NCI-H2171 treated with DMSO at 0.1 percent for 48 hours (cell line): ENCODE measurements at places on chromosomes 1 and 21.

- no peak for DNase-seq
Measured at GRCh38 chr1:206643118-206643698, 7.9 kb downstream of the DYRK3 start.

GRCh38 chr1:179881642-179882252, 338 bp upstream of the TOR1AIP1 start:
- DNase-seq, result no peak

DNA sequence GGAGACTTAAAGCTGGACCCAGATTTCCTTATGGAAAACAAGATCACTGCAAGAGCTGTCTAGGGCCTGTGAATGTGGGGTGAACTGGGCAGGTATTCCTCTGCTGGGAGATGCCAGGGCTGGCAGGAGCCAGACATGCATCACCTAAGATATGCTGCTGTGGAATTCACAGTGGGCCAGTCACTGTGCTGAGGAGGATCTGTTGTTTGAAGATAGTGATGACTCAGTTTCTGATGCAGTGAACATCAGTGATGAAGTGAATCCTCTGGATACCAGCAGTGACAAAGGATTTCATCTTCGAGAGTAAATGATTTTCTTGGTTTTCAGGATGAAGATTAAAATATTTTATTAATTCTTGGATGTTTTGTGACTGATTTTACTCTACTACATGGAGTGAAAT, 29.9 kb upstream of the CAMSAP2 start:
- DNase-seq, result no peak

DNA sequence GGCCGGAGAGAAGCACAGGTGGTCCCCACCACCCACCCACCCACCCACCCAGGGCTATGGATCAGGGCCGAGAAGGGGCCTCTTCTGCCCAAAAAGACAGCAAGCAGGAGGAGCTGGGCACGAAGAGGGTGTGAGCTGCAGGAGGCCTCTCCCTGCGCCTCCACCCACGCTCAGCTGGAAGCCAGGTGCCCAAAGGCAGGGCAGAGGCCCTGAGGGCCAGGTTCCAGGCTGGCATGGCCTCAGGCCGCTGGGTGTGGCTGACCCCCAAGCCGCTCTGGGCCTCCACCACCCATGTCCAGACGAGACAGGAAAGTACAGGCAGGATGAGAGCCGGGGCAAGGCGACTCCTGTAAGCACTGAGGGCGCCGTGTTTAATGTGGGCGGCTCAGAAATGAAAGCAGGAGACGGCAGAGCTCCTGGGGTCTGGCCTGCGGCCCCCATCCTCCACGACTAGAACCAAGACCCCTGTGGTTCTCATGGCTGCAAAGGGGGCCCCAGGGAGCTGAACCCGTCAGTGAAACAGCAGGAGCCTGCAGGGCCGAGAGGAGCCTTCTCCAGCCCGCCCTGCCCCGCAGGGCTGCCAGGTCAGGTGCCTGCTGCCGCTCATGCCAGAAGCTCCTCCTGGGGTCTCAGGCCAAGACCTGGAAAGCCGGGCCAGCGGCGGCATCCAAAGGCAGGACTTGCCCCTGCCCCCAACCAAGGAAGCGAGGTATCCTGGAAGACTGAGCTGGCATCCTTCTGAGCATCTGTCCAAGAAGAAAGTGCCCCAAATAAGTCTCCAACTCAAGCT, 56.0 kb downstream of the MEGF6 start:
- DNase-seq, result no peak

- no peak for DNase-seq
Measured at GRCh38 chr1:20311289-20311688, 20.6 kb downstream of the VWA5B1 start.

DNA sequence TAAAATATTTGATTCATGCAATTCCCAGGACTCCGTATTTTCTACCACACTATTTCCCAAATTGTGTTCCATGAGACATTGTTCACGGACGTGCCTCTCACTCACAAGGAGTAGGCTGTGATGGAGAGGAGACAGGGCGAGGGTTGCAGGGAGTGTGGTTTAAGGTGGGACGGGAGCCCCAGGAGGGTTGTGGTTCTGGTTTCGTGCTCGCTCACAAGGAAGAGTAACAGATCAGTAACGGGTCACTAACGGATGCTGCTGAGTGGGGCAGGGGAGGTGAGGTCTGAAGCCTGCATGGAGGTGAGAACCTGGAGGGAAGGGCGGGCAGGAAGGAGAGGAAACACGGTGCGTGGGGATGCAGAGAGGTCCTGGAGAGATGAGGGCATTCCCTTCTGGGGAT, 28.8 kb downstream of the TFF3 start:
- no peak for DNase-seq

DNA sequence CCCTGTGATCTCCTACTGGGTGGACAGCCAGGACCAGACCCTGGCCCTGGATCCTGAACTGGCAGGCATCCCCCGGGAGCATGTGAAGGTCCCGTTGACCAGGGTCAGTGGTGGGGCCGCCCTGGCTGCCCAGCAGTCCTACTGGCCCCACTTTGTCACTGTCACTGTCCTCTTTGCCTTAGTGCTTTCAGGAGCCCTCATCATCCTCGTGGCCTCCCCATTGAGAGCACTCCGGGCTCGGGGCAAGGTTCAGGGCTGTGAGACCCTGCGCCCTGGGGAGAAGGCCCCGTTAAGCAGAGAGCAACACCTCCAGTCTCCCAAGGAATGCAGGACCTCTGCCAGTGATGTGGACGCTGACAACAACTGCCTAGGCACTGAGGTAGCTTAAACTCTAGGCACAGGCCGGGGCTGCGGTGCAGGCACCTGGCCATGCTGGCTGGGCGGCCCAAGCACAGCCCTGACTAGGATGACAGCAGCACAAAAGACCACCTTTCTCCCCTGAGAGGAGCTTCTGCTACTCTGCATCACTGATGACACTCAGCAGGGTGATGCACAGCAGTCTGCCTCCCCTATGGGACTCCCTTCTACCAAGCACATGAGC, 17.2 kb upstream of the SLC25A44 start:
- no peak for DNase-seq

DNA sequence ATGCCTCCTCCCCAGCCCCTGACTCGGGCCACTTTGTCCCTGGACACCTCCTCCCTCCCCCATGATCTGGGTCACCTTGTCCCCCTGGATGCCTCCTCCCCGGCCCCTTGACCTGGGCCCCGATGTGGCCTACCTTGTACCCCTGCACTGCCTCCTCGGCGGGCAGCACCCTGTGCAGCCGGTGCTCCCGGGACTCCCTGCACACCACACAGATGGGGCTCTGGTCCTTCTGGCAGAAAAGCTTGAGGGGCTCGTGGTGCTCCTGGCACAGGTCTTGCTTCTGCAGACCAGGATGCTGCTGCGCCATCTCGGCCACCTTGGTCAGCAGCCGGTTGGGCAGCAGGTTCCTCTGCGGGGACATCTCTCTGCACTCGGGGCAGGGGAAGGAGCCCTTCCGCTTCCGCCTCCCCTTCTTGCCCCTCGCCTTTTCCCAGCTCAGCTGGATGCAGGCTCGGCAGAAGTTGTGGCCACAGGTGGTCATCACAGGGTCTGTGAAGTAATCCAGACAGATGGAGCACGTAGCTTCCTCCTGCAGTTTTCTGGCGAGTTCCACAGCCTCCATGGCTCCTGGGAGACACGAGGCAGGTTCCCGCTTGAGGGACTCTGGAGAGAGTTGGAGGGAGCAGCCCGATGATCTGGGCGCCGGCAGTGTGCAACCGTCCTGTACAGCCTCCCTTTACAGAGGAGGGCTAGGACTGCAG, 2.0 kb downstream of the TRIM17 start:
- DNase-seq, result no peak

DNA sequence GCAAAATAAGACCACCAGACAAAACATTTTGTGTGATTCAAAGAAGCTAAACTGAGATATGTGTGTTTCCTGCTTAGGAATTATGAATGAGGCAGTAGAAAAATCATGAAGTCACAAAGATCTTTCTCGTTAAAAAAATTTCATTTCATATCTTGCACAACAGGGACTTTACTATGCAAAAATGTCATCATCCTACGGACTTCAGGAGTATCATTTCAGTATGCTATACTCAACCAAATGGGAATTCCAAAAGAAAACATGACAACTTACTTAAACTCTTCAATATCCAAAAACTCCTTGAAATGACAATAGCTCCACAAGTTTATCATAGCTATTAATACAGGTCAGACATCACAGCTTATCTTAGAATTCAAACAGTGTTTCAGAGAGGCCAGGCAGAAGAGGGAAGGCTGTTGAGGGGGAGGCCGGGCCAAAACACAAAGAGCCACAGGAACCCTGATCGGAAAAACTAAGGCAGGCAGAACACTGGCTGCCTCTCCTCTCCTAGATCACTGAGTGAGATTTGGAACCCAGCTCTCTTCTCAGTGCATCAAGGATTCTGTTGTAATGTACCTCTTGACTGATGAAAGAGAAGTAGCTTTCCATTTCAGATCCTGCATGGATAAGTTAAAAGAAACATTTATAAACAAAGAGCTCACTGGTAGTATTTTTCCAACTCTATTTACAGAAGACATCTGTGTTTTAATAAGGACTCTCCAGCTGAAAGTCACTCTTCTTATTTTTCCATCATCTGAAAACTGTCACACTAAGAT, 66.9 kb downstream of the TESK2 start:
- no peak for DNase-seq

GRCh38 chr21:25373126-25374082, 233.9 kb downstream of the MRPL39 start:
- no peak for DNase-seq

GRCh38 chr1:170670802-170671628, 7.1 kb downstream of the PRRX1 start:
- no peak for DNase-seq

DNA sequence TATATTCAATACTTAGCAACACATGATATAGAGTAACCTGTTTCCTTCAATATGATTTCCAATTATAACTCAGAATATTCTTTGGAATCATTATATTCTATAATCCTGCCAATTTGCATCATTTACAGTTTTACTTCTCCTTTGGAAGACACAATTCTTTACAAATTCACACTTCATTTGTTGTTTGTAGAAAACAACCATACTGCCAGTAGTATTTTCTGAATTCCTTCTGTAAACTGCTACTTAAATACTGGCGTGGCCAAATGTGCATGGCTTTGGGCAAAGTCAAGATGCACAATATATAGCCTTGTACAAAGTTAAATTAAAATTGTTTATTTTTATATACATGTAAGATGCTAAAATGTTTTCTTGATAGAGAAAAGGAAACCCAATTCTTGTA, 687.1 kb upstream of the NEGR1 start:
- DNase-seq, result no peak

DNA sequence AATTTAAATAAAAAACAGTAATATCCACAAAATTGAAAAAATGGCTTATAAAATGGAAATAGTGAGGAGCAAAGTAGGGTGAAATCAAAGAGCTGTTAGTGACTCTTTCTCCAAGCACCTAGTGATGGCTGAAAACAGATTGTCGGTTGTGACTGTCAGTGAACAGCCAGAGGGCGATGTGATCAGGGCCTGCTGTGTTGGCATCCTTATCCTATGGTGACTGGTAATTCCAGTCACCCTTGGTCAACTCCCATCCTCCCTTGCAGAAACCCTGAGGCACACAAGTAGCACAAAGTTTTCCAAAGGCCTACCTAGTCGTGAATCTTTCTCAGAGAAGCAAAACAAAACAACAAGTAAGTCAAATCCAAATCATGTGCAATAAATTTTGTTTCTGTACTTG, 599.8 kb upstream of the CXADR start:
- DNase-seq, result no peak

DNA sequence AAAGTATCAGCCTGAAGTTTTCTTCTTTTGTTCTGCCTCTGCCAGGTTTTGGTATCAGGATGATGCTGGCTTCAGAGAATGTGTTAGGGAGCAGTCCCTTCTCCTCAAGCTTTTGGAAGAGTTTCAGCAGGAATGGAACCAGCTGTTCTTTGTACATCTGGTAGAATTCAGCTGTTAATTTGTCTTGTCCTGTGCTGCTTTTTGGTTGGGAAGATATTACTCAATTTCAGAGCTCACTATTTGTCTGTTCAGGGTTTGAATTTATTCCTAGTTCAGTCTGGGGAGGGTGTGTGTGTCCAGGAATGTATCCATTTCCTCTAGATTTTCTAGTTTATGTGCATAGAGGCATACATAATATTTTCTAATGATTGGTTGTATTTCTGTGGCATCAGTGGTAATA, 12.8 kb downstream of the ZNF678 start:
- no peak for DNase-seq

DNA sequence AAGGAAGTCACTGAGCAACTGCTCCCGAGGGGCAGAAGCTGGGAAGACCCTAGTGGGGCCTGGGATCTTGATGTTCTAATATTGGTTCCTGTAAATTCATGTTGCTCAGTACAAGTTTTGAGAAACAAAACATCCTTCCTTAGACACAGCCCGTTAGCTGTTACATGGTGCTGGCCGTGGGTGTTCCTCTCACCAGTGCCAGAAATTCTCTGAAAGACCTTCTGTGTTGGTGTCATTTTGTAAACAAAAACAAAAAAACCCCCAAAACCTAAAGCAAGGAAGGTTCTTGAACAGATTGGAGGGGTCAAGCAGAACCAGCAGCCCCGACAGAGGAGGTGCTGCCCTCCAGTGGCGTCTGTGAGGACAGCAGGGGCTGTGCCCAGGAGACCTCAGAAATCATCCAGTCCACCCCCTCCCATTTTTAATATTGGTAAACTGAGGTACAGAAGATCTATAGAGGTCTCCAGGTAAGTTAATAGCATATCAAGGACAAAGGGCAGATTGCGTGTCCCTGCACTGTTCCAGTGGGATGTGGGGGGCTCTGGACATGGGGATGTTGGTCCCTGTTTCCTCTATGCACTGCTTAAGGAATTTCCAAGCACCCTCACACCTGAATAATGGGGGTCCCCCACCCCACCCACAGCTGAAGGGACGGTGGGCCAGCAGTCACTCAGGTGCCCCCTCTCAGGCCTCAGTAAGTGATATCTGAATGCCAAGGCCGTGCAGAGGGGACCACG, 38.2 kb downstream of the SLC2A7 start:
- peak; percentile 30 for DNase-seq

DNA sequence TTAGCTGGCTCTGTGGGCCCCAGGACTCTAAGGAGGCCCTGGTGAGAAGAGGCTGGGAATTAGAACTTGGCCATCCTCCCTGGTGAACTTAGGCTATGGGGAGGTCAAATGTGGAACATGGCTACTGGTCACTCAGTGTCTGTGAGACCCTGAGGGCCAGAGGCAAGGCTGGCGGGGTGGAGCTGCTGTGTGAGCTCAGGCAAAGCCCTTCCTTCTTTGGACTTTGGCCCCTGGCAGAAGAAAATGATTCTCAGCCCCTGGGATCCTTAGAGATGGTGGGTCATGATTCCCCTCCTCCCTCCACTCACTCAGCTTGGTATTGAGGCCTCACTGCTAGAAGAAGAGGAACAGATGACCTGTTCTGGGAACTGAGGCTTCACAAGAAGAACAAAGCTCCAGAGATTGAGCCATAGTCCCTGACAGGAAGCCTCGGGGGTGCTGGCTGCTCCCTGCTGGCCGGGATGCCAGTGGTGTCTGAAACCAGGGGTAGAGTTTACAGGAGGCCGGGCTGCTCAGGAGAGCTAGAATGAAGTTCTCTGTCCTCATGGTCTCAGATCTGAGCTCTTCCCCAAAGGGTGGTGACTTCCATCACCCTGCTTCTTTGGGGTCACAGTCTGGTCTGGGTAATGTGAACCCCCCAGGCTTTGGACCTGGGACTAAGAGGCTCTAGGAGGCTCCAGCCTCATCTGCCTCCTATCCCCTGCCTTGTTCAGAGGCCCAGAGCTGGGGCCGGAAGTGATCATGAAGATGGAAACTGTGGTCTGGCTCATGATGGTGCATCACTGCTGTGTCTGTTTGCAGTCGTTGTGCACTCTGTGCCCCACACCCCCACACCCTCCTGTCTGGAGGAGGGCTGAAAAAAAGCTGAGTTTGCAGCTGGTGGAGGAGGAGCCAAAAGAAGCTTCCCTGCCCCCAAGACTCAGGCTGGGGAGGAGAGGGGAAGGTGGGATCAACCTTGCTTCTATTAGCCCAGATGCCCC, 905 bp downstream of the BTBD19 start:
- DNase-seq, result no peak

GRCh38 chr1:154329152-154329521, 3.8 kb downstream of the ATP8B2 start:
- peak; percentile 57 for DNase-seq
